ENCODE measurements at places on chromosomes 11 and 22.

DNA sequence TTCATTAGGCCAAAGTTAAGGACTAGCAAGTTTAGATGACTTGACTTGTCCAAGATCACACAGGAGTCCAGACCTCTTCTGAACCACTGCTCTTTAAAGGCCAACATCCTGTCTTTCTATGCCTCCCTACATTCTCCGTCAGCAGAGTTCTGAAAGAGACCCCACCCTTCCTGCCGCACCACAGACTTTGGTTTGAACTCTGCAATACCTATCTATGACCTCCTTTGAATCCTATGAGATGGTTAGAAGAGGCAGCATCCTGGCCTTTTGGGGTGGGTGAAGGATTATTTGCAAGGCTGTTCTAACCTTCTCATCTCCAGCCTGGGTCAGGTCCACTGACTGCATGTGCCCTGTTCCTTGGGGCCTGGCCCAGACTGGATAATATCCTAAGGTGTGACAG is 4.3 kb upstream of the RRM1 start:
- DNase-seq: no peak

- DNase-seq: no peak
Measured at GRCh38 chr22:48654492-48654891, 1173.2 kb downstream of the BRD1 start.

DNA sequence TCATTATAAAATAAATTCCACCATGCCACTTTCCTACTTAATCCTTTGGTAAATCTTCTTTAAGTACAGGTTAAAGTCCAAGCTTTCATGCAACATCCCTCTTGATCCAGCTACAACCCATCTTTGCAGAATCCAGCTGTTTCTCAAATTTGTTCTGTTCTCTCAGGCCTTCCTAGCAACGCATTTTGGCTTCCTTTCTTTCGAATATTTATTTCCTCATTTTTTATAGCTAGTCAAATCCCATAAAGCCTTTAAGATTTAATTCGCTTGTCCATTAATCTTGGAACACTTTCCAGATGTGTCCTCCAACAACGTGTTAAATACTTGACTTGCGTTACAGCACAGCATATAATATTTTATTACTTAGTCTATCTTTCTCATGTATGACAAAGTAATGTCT is 600.1 kb upstream of the CHORDC1 start:
- DNase-seq: no peak

DNA sequence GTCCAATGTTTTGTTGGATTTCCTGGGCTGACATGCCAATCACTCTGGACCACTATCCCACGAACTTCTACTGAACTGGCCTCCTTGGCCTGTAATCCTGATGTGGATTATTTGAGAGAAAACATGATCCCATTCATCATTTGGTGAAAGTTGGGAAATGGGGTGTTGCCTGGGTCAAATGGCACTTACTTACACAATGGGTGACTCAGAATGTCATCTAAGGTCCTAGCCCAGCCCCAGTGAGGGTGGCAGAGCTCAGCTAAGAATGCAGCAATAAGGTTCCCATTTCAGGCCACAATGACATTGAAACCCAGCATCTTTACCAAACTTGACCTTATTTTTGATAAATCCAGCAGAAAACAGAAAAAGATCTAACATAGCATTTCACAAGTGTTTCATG is 8.0 kb upstream of the DSCAML1 start:
- no peak for DNase-seq

GRCh38 chr22:42949159-42949558 is 65.8 kb downstream of the PACSIN2 start:
- DNase-seq: no peak

DNA sequence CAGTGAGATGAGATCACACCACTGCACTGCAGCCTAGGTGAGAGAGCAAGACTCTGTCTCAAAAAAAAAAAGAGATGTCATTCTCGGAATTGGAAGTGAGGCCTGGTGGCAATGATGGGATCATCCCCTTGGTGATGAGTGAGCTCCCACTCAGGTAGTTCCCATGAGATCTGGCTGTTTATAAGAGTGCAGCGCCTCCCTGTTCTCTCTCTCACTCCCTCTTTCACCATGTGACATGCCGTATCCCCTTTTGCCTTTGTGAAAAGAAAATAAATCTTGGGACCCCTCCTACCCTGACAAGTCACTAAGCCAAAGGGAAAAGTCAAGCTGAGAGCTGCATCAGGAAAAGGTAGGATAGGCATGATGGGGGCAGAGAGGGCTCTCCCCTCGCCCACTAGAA is 28.8 kb downstream of the ZNF70 start:
- DNase-seq: no peak

DNA sequence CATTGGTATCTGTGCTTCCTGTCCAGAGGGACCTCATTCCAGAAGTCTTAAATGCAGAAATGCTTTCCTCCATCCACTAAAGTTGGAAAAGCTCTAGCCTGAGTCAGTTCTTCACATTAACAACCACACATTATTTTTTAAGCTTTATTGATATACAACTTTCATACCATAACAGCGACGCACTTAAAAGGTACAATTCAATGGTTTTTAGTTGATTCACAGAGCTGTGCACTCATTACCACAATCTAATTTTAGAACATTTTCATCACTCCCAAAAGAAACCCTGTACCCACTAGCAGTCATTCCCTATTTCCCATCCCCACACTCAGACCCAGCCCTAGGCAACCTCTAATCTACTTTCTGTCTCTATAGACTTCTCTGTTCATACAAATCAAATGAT is 27.6 kb downstream of the GALNT18 start:
- DNase-seq: no peak

- no peak for DNase-seq
Measured at GRCh38 chr22:31556627-31557203, 60.4 kb downstream of the SFI1 start.

DNA sequence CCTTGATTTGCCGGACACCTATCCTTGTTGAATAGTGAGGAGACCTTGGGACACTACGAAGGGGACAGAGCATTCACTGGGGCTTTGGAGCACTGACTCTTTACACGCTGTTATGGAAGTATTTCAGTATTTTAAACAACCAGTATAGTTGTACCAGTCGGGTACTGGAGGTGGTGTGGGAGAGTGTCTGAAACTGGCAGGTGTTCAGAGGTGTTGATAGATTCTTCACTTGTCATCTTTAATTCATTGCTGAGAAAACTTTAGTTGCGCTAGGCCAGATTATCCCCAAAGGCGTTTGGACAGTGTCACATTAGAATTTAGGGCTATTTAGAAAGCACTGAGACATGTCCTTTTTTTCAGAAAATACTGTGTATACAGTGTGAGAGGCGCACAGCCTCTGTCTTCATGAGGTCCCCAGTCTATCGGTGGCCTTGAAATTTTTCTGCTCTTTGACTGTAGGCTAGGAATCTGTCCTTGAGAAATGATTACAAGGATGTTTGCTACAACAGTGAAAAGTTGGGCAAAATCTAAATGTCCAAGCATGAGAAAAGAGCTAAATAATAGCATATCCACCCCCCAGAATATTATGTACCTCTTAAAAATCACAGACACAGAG is 69.7 kb downstream of the TEAD1 start:
- no peak for DNase-seq

DNA sequence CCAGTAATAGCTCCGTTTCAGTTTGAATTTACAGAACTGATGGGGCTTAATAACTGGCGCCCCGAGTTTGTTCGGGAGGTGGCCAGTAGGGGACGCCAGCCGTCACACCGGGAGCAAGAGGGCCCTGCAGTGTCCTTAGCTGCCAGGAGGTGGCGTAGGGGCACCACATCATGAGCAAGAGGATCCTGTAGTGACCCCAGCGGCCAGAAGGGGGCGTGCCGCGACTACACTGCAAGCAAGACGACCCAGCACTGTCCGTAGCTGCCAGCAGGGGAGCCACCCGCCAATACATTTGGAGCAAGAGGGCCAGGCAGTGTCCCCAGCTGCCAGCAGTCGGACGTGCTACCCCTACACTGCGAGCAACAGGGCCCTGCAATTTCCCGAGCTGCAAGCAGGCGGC is 663.7 kb upstream of the B3GAT1 start:
- DNase-seq: peak; percentile 63

DNA sequence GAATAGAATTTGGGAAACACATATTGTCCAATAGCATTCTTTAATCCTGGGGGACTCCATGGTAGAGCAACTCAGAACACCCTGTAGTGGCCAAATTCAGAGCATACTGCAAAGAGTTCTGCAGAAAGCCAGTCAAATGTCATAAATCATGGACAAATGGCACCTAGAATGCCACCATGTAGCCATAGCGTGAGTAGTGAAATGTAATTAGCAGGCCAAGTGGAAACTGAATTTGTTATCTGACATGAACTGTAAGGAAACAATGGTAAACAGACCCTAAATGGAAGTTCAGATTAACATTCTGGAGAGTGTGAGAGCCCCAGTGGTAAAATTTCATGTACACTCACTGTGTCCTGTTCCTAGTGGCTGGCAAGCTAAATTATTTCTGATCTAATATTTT is 7.0 kb upstream of the PRSS23 start:
- no peak for DNase-seq

DNA sequence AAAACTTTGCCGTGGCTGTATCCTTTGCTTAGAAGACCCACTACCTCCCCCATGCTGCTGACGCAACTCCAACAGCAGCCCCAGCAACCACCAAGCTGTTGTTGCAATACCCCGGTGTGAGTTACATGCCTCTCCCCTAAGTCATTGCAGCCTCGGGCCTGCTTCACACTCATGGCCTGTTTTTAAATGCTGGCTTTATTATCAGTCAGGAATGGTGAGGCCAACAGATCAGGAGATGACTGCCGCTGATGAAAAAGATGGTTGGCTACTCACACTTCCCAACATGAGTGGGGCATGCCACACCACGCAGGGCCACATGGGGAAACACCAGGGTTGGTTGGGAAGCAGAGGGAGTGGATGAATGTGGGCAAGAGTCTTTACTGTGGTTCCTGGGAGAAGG is 171.5 kb upstream of the SYT13 start:
- no peak for DNase-seq

GRCh38 chr11:80118073-80118472 is 677.2 kb upstream of the TENM4 start:
- no peak for DNase-seq

- DNase-seq: no peak
Measured at GRCh38 chr22:49534386-49534785, 293.3 kb downstream of the BRD1 start.

DNA sequence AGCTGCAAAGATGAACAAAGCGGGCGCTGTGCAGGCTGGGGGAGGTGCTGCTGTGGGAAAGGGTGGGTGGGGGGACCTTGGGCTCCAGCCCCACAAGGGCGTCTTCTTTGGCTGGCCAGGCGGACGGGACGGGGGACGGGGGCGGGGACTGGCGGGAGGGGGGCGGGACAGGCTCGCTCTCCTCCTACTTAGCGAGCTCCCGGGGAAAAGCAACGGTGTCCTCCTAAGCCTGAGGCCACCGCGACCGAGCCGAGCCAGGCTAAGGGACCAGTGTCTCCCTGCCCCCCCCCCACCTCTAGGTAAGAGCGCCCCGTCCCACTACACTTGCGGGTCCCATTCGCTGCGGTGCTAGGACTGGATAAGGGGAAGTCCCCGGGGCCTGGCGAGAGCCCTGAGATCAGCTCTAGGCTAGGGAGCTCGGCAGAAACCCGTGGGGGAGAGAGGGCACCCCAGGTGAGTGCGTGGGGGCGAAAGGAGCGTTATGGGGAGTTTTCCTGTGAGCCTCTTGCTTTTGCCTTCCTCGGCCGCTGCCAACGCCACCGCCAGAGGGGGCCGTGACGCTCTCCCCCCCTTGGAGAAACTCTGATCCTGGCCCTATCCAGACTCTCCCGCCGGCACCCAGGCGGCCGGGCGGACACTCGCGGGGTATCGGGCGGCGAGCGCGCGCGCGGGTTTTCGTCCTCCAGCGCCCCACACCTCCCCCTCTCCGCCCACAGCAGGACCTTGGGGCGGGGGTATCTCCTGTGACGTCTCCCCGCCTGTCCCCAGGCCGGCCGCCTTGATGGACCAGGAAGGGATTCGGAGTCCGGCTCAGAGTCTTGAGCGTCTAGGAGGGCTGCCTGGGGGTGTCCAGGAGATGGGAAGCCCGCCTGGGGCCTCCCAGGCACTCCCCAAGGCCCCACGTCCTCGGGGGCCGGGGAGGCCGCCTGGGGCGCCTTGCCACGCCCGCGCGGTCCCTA is at the start of gene PHLDB1:
TSS of gene PHLDB1 (plus strand) at position 215 of the 959 bp plus-strand sequence. CDS start 6,222 bp downstream, outside the sequence.
- DNase-seq: peak; percentile 16

- no peak for DNase-seq
Measured at GRCh38 chr11:34190192-34191139, 85.0 kb downstream of the NAT10 start.

DNA sequence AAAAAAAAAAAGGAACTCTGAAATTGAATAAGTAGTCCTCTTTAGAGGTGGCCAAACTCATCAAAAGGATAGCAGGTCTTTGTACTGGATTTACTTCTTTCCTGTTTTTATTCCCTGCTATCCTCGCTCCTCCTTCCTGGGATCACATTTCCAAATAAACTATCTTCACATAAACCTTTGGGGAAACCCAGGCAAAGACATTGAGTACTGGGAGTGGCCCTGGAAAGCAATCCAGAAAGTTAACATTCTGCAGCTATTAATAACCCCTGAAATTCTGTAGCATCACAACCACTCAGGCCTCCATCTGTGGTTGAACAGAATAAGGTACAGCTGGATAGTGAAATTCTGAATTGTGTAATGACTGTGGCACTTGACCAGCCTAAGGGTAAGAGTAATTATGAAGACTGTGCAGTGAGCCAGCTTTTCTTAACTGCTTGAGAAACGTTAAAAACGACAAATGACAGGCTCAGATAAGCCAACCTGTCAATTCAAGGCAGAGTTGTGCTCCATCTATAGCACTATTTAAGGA is 58.8 kb downstream of the ISX start:
- DNase-seq: no peak

GRCh38 chr11:19651028-19651427 is 61.6 kb upstream of the NAV2 start:
- no peak for DNase-seq

GRCh38 chr22:36171941-36172340 is 11.4 kb upstream of the APOL3 start:
- no peak for DNase-seq

DNA sequence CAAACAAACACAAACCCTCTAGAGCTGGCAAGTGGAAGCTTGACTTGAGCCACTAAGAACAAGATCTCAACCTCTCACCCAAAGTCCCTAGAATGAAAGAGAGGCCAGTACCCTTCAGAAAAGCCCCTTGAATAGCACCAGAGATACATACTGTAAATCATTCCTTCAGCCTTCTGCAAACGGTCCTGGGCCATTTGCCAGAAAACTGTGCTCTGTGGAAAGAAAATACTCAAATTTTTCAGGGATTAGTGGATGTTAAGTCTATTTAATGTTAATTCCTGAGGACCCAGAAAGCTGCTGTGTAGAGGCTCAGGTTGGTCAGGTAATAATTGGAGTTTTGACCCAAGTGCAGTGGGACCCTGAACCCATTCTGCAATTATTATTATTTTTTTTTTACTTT is 16.9 kb downstream of the SERPINH1 start:
- DNase-seq: no peak
